AG09319 (cell line): ENCODE measurements at places on chromosomes 2 and 18.

GRCh38 chr18:23812546-23813440, 123.5 kb downstream of the LAMA3 start:
- no peak for DNase-seq

GRCh38 chr2:40219141-40219540, 232.7 kb downstream of the SLC8A1 start:
- DNase-seq, result no peak

DNA sequence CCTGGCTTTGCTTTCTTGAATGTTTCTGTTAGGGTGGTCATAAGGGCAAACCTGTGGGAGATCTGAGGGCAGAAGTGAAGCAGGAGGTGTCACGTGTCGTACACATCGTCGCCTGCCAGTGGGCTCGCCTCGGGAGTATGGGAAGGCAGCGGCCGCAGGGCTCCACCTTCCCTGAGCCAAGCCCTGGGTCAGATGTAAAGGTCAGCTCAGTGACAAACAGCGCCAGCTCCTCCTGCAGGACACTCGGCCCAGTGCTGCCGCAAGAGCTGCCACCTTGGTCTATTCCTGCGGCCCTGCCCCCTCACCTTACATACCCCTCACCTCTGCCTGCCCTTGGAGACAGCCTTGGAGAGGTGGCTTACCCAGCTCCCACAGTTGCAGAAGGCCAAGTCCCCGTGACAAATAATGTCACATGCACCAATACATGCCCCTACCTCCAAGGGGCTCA, 64.2 kb downstream of the PSMG2 start:
- no peak for DNase-seq

- DNase-seq, result no peak
These were observed 175.3 kb downstream of the CLIP4 start for GRCh38 chr2:29290293-29291047.

DNA sequence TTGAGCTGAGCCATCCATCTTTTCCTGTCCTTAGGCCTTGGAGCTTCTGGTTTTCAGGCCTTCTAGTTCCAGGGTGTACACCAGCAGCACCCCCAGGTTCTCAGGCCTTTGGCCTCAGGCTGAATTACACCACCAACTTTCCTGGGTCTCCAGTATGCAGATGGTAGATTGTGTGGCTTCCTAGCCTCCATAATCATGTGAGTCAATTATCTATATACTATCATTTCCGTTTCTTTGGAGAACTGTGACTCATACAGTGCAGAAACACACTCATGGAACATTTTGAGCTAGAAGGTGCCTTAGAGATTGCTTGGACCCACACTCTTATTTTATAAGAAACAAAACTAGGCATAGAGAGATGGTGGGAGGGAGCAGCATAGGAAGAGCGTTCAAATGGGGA, 167.4 kb downstream of the NCK2 start:
- DNase-seq, result no peak

DNA sequence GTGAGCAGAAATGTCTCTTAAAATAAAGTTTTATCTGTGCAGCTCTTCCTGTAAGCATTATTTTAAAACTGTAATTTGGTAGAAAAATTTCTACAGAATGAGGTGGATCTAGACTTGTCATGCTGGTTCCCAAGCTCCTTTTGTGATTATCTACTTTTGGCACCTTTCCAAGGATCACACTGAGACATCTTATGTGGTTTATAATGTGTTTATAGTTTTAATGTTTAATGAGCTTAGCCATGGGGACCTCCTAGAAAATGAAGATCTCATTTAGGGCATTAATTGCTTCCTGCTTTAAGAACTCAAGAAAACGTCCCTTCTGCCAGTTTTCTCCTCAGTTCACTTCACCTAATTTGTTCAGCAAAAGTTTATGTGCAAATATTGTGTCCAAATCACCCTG, 468.4 kb downstream of the SUCLG1 start:
- DNase-seq, result no peak

DNA sequence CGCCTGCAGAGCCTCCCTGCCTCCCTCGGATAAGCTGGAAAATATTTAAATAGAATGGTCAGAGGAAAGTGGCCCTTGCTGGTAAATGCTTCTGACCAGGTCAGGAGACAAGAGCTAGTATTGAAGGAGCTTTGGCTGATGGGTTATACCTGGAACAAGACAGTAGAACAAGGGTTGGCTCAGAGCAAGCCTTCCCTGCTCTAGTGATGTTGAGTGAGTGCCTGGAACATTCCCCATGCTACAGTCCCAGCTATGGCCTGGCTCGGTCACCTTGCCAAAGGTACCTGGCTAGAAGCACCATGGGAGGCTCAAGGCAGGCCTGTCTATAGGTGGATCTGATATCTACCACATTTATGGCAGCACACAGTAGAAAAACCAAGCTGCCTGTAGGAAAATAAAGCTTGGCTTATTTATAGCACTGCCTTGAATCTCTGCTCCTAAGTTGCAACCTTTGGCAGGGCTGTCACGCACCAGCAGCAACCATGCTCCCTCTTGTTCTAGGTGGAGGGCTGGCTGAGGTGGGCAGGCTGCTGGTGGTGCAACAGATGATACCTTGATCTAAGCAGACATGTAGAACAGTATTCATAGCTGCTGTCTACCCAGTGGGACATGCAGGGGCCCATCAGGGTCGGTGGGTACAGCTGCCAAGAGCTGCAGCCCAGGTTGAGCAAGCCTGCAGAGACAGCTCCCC, 66.7 kb upstream of the BCL2L11 start:
- no peak for DNase-seq

GRCh38 chr2:168215813-168216212, 31.6 kb downstream of the STK39 start:
- no peak for DNase-seq

DNA sequence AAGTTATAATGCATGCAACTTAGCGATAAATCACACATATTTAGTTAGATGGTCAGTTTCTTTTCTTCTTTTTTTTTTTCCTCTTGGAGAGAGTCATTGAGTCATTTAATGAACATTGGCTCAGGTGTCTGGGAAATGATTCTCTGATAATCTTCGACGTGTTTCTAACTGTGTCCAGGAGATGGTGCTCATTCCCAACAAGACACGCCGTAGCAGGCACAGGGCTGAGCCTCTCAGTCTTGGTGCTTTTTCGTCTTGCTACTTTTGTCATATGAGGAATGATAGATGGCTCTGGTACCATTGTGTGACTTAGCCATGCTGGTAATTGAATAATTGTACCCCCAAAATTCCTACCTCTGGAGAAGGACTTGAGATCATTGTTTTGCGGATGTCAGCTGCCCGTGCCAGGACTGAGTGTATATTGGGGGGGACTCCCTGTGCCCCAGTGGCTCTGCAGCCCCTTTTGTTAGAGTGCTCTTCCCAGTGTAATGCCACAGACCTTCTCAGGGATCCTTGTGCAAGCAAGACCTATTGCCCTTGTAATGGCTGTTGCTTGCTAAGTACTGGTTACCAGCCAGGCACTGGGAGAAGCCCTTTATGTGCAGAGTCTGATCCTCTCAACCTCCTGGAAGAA, 107.6 kb upstream of the CYRIA start:
- no peak for DNase-seq

DNA sequence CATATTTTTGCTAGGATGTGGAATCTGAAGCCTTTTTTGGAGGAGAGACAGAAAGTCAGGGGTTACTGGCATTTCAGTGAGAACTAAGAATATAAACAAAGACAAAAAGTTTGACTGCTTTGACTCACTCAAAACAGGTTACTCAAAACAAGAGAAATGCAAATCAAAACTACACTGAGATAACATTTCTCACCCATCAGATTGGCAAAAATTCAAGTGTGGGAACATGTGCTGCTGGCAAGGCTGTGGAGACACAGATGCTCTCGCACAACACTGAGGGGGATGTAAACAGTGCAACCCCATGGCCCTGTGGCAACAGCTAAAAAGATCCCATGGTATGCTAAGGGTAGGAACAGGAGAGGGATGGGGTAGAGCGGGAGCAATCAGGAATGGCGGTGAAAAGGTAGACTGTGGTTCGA, 86.6 kb downstream of the DTNB start:
- DNase-seq, result no peak

DNA sequence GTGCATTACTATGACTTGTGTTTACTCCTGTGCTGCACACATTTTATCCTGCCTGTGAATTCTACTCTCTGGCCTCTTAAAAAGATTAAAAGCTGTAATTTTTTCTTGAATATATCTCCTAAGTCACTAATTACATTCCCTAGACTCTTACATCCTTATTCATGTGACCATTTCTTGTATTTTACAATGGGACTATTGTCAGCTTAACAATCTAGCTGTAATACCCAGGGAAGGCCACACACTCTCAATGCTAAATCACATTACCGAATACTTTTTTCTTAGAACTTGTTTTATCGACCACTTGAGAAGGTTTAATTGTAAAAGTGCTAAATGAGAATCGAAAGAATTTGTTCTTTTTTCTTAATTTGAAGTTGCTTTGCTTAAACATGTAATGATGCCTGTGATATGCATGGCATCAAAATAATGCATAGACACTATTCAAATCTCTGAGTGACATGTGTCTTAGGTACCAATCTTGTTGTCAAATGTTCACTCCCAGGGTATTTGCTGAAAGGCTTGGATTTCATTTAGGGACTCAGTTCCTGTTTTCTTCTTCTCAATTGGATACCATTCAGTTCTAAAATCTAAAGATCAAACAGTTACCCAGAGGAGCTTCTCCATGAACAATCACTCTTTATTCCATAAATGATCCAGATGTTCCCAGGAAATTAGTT, 498.5 kb downstream of the DPP10 start:
- no peak for DNase-seq

GRCh38 chr2:48651158-48651790, 33.6 kb downstream of the GTF2A1L start:
- peak; percentile 52 for DNase-seq

DNA sequence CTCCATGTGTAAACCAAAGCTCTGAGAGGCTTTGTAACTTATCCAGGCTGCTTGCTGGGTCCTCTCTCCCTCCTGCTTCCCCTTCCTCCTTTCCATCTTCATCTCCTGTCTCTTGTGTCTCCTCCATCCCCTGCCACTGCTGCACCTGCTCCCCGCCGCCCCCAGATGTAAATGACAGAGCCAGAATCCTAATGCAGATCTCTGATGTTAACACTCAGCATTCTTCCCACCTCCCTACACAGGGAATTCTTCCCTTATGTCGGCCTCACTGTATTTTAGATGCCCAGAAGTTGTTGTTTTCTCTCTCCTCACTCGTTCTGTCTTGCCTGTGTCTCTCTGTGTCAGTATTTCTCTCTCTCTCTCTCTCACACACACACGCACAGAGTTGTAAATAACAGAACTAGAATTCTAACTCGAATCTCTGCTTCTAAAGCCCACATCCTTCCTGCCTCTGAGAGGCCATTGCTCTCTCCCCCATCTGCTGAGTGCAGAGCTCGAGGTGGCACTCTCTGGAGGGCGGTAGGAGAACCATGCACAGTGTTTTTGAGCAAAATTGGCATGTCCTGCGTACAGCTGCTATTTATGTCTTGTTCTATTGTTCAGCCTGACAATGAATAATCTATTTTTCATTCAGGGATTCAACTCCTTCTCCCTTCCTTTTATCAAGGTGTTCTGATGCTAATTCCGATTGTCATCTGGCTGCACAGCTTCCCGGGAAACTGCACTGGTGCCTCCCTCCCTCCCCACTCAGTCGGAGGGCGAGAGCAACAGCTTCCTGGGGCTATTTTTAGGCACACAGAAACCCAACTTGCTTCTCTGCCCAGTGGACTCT, 219.9 kb downstream of the SH3RF3 start:
- no peak for DNase-seq

GRCh38 chr18:61935362-61935761, 42.6 kb upstream of the RNF152 start:
- no peak for DNase-seq

DNA sequence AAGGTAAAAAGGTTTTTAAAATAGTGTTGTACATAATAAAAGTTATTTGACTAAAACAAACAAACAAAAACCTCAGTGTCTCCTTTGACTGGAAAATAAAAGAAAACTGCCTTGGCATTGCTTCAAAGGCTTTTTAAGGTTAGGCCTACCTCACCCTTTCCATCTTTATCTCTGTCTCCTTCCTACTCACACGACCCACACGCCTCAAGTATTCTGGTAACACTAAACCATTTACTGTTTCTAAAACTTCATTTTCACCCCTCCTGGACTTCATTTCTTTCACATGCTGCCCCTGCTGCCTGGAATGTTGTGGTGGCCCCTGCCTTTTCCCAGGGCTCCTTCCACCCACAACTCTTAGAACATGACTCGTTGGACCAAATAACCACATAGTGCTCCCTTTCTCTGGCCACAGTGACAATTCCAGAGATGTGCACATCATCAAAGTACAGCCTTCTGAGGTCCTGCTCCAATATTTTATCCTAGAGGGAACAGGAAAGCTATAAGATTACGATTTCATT, 54.0 kb downstream of the ERBB4 start:
- DNase-seq, result no peak

GRCh38 chr2:177726931-177727348, 334.4 kb downstream of the AGPS start:
- no peak for DNase-seq

DNA sequence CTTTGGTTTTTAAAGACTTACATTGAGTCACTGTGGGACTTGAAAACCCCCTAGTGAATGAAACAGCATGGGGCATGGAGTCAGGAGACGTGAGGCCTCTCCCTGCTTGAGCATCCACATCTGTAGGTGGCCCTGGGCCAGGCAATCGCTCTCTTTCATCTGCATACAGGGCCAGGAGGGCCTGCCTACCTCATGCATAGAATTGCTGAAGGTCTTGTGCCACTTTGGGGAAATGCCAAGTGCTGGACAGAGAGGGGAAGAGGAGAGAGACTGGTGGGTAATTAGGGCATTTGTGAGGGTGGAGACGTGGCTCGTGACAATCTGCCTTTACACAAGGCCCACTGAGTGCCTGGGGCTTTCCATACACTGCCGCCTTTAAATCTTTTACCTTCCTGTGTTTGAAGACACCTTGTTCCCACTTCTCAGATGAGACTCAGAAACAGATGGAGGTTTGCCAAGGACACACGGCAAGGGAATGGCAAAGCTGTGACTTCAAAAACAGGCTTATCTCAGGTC, 322.2 kb upstream of the HS6ST1 start:
- DNase-seq, result no peak

DNA sequence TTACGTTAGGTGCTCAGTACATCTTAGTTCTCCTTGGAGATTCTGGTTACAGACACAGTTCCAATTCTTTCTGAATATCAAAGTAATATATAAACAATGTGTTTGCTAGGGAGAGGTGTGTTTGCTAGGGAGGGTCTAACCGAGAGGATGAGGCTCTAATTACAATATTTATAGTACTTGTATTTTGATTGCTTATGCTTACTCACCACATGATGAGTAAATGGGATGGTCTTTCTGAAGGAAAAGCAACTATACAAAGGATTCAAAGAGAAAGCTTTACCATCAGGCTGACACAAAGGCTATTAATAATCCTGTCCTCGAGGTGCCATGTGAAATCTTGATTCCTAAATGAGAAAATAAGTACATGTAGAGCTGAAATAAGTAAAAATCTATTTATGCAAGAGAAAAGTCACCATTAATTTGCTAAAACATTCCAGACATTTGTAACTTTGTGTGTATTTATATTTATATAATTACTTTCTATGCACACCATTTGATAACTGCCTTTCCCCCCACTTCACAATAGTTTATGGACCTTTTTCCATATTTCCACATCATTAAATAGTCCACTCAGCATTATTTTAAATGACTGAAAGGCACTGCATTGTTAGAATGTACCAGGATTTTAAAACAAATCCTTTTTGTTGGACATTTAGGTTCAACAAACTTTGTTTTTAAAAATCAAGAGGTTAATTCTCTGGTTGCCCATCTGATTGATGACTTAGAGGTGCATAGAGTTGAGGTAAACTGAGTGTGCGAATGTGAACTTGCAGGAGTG, 94.5 kb upstream of the FN1 start:
- DNase-seq, result no peak
